ENCODE measurements at places on chromosomes 13 and 19. TPM values are rescaled to one million over a fixed set of nuclear protein-coding genes. Genes with fewer than 3 reads are reported as not detected.

GRCh38 chr13:44191504-44192171 is 182.0 kb upstream of the SERP2 start:
- no peaks in the 10 kb centered on the region for H3K36me3 ChIP-seq
- H3K27me3 ChIP-seq = no peaks in the 10 kb centered on the region
- H3K4me3 ChIP-seq = peak overlapping the region; percentile 45
- no peak for DNase-seq

OSCAR gene
- total RNA-seq = 4.4 TPM

GRCh38 chr13:73303851-73304250 is 245.0 kb downstream of the KLF5 start:
- H3K27ac ChIP-seq = no peak overlapping the region
- H3K4me3 ChIP-seq = no peak overlapping the region
- no peak for DNase-seq

DNA sequence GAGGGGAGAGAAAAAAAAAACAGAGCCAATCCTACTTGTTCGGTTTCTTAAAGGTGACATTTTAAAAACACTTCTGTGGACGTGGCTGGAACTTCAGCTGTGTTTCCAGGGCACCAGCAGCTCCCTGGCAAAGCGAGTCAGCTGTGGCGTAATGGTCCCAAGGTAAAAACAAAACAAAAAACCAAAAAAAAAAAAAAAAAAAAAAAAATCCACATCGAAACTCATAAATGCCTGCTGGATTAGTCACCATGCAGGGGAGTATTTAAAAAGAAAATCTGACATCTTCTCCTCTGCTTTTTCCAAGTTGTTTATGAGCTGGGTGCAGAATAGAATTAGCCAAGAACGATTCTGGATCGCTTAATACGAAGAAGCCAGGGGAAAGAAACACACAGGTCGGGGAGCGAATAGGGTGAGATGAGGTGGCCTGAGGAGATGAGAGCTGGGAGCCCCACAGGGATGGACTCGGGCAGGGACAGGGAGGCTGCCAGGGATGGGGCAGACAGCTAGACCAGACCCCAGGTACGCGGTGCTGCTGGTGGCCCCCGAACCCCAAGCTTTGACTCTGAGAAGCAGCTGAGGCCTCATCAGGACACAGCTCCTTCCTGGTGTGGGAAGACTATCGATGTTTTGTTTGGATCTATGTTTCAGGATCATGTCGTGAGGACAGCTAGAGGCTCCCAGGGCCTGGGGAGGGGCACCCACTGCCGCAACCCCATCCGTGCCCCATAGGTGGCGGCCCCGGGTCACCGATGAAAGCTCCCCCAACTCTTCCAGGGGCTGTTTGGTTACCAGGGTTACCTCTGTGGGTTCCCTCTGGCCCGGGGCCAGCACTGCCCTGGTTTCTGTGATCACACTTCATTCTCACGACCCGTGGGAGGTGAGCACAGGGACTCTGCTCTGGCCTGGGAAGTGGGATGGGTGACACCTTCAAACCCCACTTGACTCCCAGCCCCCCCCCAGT is 3.1 kb upstream of the CTXN1 start:
- DNase-seq = peak; percentile 91
- no peaks in the 10 kb centered on the region for H3K4me1 ChIP-seq
- H3K27ac ChIP-seq = peak overlapping the region; percentile 89
- no peak overlapping the region for H3K4me3 ChIP-seq

PROZ gene
- total RNA-seq = not detected

GRCh38 chr19:3175781-3176714 is 2.5 kb upstream of the S1PR4 start:
- DNase-seq = no peak
- H3K27ac ChIP-seq = no peak overlapping the region
- no peaks in the 10 kb centered on the region for H3K27me3 ChIP-seq
- no peaks in the 10 kb centered on the region for H3K36me3 ChIP-seq
- no peak overlapping the region for H3K4me3 ChIP-seq
- no peaks in the 10 kb centered on the region for H3K4me1 ChIP-seq

DNA sequence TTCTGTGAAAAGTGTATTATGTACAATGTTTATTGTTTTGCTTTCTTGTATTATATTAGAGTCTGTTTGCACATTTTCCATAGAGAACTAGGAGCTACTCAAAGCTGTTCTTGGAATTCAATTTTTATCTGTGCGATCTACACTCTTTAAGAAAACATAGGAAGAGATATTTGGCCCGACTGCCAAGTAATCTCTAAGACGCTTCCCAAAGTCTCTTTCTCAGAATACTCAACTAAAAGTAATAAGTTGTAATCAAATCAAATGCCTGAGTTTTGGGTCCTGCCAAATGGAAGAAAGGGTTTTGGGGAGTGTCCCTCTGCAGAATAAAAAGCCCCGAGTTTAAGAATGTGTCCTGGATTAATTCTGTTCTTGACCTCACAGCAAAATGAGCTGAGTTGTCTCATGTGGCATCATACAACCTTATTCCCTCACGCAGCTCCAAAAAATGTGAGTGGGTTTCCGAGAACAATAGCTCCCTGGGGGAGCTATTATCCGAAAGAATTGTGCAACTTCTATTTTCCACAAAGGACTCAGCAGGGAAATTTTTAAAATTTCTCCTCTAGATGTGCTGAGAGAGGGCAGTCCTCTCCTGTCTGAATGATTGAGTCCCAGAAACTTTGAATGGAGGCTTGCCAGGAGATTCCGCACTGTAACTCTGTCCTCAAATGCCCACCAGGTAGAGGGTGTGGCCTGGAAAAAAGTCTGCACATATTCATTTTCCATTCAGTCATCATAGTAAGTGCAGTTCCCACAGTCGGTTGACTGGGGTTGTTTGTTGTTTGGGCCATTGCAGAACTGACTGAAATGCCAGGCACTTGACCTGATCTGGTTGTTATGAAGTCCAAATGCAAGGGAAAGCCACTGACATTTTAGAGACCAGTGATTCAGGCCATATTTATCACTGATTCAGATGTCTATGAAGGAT is 280.0 kb upstream of the SOX21 start:
- H3K27me3 ChIP-seq = no peaks in the 10 kb centered on the region
- no peak for DNase-seq
- H3K4me1 ChIP-seq = no peaks in the 10 kb centered on the region
- H3K4me3 ChIP-seq = no peak overlapping the region
- no peak overlapping the region for H3K27ac ChIP-seq
- H3K36me3 ChIP-seq = no peaks in the 10 kb centered on the region

DNA sequence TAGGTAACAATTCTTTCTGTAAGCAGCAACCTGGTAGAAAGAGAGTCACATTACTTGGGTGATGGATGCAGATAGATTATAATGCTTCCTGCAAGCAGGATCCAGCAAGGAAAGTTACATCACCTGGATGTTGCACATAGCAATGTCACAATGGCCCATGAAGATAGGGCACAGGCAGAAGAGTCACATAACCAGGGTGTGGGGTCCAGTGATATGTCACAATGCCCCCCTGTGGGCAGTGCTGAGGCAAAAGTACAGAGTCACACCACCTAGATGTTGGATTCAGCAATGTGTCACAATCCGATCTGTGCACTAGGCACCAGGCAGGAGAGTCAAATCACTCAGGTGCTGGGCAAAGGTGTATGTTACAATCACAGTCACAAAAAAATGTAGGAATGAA is 4.0 kb upstream of the ZNF43 start:
- no peak overlapping the region for H3K27ac ChIP-seq
- H3K4me1 ChIP-seq = no peaks in the 10 kb centered on the region
- peaks cover 19% of the 10 kb centered on the region for H3K36me3 ChIP-seq
- H3K27me3 ChIP-seq = no peaks in the 10 kb centered on the region
- no peak for DNase-seq
- no peak overlapping the region for H3K4me3 ChIP-seq

DNA sequence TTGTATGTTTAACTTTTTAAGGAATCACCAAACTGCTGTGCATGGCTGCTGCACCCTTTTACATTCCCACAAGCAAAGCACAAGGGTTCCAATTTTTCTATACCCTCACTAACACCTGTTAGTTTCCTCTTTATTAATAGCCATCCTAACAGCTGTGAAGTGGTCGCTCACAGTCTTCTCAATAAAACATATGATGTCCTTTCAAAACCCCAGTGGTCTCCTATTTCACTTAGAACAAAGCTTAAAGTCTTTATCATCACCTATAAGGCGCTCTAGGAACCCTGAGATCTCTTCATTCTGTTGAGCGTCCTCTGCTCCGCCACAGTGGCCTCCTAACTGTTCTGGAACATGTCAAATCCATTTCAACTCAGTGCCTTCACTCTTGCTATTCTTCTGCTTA is 400.5 kb downstream of the KLF12 start:
- no peaks in the 10 kb centered on the region for H3K4me1 ChIP-seq
- no peak for DNase-seq
- H3K4me3 ChIP-seq = no peak overlapping the region
- no peaks in the 10 kb centered on the region for H3K27me3 ChIP-seq

DNA sequence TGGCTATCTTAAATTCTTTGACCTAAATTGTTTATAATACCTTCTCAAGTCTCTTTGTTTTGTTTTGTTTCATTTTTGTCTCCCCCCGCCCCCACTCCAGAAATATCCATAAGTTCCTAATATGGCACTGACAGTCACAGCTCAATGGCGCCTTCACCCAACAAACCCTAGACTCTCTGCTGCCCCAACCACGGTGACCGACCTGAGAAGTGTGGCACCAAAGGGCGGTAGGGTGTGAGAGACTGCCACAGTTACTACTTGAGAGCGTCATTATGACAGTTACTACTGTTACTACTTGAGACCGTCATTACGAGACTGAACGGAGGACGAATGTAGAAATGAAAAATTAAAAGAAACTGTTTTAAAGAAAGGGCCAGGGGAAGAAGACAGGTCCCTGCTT is 34.4 kb upstream of the PSPC1 start:
- no peaks in the 10 kb centered on the region for H3K36me3 ChIP-seq
- H3K27me3 ChIP-seq = no peaks in the 10 kb centered on the region
- no peak overlapping the region for H3K4me3 ChIP-seq
- no peak for DNase-seq
- H3K27ac ChIP-seq = no peak overlapping the region

GRCh38 chr19:39928357-39928725 is 6.1 kb downstream of the FCGBP start:
- DNase-seq = no peak
- no peaks in the 10 kb centered on the region for H3K4me1 ChIP-seq
- H3K27ac ChIP-seq = no peak overlapping the region

- H3K27ac ChIP-seq = no peak overlapping the region
- H3K27me3 ChIP-seq = no peaks in the 10 kb centered on the region
- H3K4me1 ChIP-seq = no peaks in the 10 kb centered on the region
- peak; percentile 67 for DNase-seq
- no peaks in the 10 kb centered on the region for H3K36me3 ChIP-seq
- H3K4me3 ChIP-seq = peak overlapping the region; percentile 74
These were observed 629 bp upstream of the FGF9 start for GRCh38 chr13:21670006-21670882.

- H3K27ac ChIP-seq = no peak overlapping the region
- no peaks in the 10 kb centered on the region for H3K27me3 ChIP-seq
- peaks cover 11% of the 10 kb centered on the region for H3K36me3 ChIP-seq
- no peaks in the 10 kb centered on the region for H3K4me1 ChIP-seq
- DNase-seq = peak; percentile 26
These were observed 43.8 kb upstream of the DCUN1D2 start for GRCh38 chr13:113534236-113534860.

NALCN gene
- total RNA-seq = 11.3 TPM

GRCh38 chr13:53260594-53260993 is 232.0 kb downstream of the OLFM4 start:
- no peaks in the 10 kb centered on the region for H3K4me1 ChIP-seq
- no peak overlapping the region for H3K4me3 ChIP-seq
- no peak overlapping the region for H3K27ac ChIP-seq
- DNase-seq = no peak

DNA sequence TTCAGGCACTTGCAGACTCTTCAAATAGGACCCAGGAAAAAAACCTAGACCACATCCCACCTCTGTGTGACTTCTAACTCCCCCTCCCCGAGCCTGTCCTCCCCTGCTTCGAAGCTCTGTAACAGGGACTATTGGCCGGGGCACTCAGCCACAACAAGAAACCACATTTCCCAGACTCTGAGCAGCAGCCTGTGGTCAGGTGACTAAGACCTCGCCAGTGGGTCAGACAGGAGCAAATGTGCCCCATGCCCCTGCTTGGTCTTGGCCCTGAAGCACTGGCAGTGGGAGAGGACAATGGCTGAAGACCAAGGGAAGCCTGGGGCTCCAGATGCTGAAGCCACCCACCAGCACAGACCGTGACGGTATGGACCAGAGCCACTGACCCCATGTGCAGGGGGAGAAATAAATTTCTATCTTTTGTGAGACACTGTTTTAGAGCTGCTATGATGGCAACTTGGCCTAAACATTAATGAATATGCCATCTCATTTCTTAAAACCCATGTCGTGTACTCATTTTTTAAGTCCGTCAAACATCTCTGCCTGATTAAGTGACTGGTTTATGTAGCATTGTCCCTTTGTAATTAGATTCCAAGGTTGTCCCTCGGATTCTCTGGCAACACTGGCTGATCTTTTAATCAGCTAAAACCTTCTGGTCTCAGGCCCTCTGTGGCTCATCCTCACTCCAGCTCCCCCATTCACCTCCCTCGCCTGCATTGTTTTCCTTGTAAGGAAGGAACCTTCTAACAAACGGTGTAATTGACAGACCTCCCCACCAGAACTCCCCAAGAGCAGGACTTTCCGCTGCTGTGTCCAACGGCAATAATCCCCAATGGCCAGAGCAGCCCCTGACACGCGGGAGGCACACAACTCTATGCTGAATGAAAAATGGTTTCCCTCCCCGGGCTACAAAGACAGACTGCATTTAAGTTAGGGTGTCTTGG is 98.4 kb downstream of the STK24 start:
- no peaks in the 10 kb centered on the region for H3K36me3 ChIP-seq
- no peak overlapping the region for H3K4me3 ChIP-seq
- no peak for DNase-seq
- H3K4me1 ChIP-seq = no peaks in the 10 kb centered on the region

TFDP1 gene
- total RNA-seq = 36.6 TPM

- H3K36me3 ChIP-seq = peaks cover 25% of the 10 kb centered on the region
- no peak overlapping the region for H3K27ac ChIP-seq
- no peaks in the 10 kb centered on the region for H3K27me3 ChIP-seq
- no peak overlapping the region for H3K4me3 ChIP-seq
These were observed 5.6 kb downstream of the TBC1D17 start for GRCh38 chr19:49883094-49883493.

GRCh38 chr13:102839462-102839861 is 6.4 kb upstream of the ERCC5 start:
- no peaks in the 10 kb centered on the region for H3K36me3 ChIP-seq
- H3K27me3 ChIP-seq = no peaks in the 10 kb centered on the region
- no peak for DNase-seq
- H3K4me3 ChIP-seq = no peak overlapping the region

Measured in aorta (tissue), 5 donors.